ENCODE measurements at places on chromosomes 4 and X. TPM values are rescaled to one million over a fixed set of nuclear protein-coding genes. Genes with fewer than 3 reads are reported as not detected.

Gene CENPU
- 8.7 TPM for total RNA-seq

Gene SMR3B
- total RNA-seq: not detected

- no peak for DNase-seq
These were observed 259.4 kb upstream of the JADE1 start for GRCh38 chr4:128550060-128550459.

GRCh38 chr4:147843162-147843561 is 111.3 kb downstream of the ARHGAP10 start:
- DNase-seq: no peak
